Activated CD4-positive, CD25-positive, alpha-beta regulatory T cell treated with anti-CD3 and anti-CD28 coated beads, Interleukin-2, amount 50 U/mL, for 16 hours (primary cell): ENCODE measurements at places on chromosomes 7 and 10.
A peak's percentile ranks its signal among the peaks of the same experiment; 100 is the strongest.

GRCh38 chr10:73818402-73818801 lies 7.0 kb upstream of the NDST2 start:
- no peak for DNase-seq

DNA sequence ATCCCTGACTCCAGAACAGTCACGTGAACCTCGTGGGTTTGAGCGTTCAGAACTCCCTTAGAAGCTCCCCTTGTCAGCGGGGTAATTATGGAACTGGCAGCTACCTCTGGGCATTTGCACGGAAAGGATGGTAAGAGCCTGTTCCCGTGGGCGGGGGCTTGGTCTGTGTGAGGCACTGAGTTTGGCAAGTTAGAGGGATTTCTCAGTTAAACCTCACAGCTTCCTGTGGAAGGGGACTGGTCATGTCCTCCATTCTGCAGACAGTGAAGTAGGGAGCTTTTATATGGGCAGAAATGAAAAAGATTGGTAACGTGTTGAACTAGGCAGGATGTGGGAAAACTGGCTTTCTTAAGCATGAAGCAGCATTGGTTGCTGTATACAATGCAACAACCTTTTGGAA lies 16.0 kb downstream of the PALD1 start:
- DNase-seq, result no peak

DNA sequence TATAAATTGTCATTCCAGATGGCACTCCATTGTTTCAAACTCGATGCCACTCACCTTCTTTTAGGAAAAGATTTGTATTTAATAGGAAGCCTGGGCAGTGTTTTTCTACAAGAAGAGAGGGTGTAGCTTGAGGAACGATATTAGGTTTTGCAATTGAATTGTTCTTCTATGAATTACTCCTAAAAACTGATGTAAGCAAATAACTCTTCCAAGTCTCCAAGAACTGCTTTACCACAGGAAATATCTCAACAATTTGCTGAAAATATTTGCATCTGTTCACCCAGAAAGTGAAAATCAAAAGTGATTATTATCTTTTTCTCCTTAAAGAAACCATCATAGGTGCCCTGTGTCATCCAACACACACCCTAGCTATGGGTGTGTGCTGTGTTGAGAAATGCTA lies 261.3 kb upstream of the MEOX2 start:
- DNase-seq, result no peak

GRCh38 chr10:29736366-29737073 lies 101.7 kb upstream of the SVIL start:
- no peak for DNase-seq

- DNase-seq, result no peak
These were observed 15.9 kb downstream of the UBN2 start for GRCh38 chr7:139246905-139247304.

GRCh38 chr7:6160191-6160623 lies 112.2 kb downstream of the CYTH3 start:
- no peak for DNase-seq

DNA sequence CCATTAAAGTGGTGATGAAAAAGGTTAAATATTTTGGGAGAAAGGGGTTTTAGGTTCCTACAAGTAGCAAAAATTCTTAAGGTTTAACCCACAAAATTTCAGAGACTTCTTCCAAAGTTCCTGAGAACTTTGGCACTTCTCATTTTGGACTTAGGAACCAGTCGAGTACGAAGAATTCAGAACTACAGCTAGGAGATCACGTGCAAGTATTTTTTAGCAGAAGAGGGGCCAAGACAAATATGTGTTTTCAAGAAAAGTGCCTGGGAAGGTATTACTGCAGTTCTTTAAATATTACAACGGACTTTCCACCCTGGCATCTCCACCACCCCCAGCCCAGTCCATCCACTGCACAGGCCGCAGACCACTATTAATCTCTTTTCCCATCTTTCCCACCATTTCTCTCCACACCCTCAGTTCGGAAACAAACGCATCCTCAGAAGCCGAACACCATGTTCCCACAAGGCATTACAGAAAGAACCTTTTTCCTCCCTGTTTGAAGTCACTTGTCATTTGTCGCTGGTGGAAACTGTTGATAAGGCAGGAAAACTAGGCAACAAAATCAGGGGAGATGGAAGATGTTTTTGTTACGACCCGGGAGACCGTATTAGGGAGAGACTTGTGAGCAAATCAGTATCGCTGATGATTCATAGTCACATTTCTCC lies 7.1 kb downstream of the INHBA start:
- DNase-seq, result no peak

- DNase-seq, result no peak
These were observed 97.4 kb downstream of the DNAJB6 start for GRCh38 chr7:157434231-157434630.

- DNase-seq, result no peak
These were observed 110.5 kb downstream of the CPEB3 start for GRCh38 chr10:92180399-92180798.

DNA sequence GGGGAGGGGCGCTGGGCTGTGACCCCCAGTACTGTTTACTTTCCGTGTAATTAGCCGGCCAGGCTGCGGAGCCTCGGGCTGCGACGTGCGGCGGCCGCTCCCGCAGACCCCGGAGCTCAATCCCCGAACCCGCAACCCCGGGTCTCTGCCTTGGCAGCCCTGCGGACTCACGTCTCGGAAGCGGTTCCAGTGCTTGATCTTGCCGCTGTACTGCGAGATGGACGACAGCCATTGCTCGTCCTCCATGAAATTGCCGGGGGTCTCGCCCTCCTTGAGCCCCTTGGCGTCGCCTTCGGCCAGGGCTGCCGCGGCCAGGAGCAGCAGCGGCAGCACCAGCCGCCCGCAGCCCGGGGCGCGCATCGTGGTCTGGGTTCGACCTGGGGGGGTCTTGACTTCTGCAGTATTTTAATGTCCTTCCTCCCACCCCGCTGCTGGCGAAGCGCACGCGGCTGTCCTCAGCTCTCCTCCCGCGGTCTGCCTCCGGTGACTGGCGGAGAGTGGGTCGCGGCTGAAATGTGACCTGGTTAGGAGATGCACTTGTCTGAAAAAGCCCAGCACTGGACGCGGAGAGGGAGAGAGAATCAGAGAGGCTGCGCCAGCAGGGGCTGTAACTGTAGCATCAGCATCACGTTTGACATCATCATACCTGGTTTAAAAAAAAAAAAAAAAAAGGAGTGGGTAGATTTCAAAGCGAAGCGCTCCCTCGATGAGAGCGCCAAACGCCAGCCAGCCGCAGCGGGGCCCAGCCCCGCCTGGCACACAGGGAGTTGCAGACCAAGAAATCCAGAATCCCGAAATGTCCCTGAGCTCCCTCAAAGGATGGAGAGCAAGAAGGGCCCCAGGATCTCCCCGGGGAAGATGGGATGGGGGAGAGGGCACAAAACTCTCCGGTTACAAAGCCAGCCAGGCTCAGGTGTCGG lies at the start of gene SPOCK2:
Gene SPOCK2, minus strand, starts transcription at position 583 of the 920 bp plus-strand sequence. Its CDS starts 223 bp downstream, at position 360.
- peak; percentile 46 for DNase-seq

GRCh38 chr10:59625721-59626522 lies 83.7 kb downstream of the SLC16A9 start:
- peak; percentile 10 for DNase-seq

GRCh38 chr7:111098011-111098925 lies 7.3 kb downstream of the LRRN3 start:
- no peak for DNase-seq

GRCh38 chr7:125467996-125468854 lies 538.6 kb upstream of the POT1 start:
- no peak for DNase-seq

DNA sequence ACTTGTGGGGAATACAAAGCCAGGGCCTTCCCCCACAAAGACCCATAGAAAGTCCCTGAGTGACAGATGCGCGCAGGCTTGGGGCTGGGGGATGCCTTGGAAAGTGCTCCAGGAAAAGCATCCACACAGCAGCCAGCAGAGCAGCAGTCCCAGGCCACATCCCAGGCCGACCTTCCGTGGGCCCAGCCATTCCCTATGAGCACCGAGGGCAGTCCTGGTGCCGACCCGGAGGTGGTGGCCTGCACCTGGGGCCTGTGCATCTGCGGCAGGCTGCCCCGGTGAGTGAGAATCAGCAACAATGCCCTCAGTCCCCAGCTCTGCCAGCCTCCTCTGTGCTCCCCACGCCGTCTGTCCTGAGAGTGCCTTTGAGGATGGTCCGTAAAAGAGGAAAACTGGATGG lies 26.4 kb downstream of the ASB13 start:
- DNase-seq, result no peak

DNA sequence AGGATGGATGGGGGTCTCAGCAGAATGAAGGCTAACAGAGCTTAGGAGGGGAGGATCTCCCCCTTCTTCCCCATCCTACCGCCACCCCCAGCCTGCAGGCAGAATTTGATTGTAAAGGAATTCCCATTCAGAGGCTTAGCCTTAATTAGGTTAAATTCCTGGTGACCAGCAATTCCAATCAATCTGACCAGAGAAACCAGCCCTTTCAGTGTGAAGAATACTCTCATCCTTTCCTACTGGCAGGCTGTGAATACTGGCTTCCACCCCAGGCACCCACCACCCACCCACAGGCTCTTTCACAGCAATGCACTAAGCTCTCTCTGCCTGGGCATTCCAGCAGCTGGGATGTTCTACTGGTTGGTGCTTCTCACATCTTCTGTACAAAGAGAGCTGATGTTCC lies 137.9 kb upstream of the LYZL1 start:
- DNase-seq, result no peak

- DNase-seq, result no peak
These were observed 228.2 kb downstream of the GFRA1 start for GRCh38 chr10:116044801-116045248.

DNA sequence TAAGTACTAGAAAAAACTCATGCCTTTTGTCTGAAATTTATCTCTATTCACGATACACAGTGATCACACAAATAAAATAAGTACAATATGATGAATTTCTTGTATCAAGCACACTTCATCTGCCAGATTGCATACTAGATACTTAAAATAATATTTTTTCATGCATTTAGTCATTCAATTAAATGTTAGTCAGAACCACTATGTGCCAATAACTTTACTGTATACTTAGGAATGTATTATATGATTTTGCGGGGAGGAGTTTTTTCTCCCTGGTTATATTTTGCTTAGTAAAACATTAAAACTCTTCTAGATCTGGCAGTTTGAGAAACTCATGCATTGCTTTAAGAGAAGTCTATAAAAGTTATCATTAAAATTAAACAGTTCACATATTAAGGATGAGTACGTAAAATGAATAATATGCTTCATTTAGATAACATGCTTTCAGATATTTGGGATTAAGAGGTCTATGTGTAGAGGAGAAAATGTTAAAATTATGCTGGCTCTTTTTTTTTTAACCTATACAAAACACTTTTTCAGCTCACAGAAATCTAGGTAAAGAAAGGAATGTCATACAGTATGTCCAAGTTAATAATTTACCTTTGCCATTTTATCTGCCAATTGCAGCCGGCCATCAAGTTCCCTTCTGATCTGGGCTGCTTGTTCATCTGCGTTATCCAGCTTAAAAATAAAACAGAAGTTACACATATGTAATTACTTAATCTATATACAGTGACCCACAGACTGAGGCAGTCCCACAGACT lies 70.1 kb downstream of the RNF133 start:
- no peak for DNase-seq

DNA sequence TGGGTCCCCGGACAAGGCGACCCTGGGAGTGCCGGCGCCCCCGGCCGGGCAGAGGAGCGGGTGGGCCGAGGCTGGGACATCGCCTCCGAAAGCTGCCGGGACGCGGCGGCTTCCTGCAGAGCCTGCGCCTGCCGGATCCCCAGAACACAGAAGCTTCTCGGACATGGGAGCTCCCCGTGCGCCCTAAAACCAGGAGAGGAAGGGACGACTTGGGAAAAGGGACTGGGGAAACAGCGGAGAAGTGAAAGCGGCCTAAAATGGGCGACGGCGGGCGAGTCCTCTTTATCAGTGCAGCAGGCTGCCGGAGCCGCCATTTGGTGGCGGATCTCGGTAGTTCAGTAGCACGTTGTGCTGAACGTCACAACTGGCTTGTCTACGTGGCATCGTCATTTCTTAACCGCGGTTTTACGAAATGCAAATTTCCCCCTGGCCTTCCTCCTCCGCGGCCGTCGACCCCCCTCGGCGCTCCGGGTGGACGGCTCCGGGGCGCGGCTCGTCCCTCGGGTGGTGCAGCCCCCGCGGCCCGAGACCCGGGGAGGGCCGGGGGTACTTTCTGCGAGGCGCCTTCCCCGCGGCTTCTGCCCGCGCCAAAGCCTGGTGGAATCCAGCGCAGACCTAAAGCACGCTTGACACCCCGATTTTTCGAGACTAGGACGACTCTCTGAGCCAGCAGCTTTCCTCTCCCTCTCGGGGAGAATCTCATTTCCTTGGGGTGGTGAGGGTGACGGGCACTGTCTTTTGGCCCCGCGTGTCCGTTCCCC lies 9.9 kb upstream of the SPAG6 start:
- DNase-seq, result no peak

DNA sequence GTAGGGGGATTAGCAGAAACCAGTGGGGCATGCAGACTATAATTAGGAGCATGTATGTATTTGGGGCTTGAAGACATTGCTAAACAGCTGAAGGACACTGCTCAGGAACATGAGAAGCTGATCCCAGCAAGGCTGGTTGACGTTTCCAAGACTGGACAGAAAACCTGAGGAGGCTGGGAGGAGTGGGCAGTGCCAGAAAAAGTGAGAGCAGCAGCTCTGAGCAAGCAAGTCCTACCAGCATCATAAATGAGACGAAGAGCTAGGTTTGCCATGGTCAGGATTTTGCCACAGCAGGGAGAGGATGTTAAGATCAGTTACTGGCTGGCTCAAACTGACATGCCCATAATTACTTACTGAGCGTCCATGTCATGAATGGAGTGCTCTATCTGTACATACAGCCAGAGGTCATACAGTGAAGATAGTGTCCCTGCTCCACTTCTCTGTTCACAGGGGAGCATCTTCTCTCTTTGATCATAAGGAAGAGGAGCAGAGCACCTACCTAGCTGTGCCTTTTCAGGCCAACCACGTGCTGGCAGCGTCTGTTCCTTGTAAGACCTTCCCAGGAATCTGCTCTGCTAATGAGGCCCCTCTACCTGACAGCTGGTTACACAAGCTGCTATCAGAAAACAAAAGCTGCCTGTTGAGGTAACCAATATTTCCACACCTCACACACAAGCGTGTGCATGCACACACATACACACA lies 44.7 kb downstream of the PDE1C start:
- DNase-seq, result no peak

DNA sequence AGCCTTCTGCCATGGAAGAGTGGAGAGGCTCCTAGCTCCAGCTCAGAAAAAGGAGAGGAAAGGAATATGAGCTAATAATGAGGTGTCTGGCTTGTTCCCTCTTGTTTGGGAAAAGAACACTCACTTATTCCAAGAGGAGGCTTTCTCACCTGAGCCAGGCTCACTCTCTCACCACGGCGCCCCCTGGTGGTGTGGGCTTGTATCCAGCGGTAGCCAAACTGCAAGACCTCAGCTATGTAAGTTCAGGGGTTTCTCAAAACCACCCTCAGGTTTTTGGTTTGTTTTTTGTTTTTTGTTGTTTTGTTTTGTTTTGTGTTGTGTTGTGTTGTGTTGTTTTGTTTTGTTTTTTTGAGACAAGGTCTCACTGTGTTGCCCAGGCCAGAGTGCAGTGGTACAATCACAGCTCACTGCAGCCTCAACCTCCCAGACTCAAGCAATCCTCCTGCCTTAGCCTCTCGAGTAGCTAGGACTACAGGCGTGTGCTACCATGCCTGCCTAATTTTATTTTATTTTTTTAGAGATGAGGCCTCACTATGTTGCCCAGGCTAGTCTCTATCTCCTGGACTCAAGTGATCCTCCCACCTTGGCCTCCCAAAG lies 124.0 kb downstream of the TMEM130 start:
- DNase-seq, result peak; percentile 48

GRCh38 chr10:6578251-6578771 lies 1.8 kb downstream of the PRKCQ start:
- DNase-seq, result no peak

GRCh38 chr10:124124123-124124768 lies 30.8 kb upstream of the CHST15 start:
- DNase-seq, result no peak
